ENCODE measurements at places on chromosomes 13 and 19.

DNA sequence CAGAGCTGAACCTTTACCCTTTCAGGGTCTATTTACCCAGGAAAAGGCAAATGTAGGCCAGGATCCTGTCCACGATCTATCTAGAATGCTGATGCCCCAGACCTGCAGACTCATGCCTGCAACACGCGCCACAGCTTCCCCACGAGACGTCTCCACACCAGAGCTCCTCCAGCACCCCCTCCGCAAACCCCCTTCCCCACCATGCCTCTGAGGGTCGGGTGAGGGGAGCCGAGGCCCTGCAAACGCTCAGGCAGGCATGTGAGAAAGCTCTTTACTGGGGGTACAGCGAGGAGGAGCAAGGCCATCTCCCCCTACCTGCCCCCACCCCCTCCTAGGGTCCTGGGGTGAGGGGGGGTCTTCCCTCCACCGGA lies 8.9 kb downstream of the DYRK1B start:
- no peak for DNase-seq

DNA sequence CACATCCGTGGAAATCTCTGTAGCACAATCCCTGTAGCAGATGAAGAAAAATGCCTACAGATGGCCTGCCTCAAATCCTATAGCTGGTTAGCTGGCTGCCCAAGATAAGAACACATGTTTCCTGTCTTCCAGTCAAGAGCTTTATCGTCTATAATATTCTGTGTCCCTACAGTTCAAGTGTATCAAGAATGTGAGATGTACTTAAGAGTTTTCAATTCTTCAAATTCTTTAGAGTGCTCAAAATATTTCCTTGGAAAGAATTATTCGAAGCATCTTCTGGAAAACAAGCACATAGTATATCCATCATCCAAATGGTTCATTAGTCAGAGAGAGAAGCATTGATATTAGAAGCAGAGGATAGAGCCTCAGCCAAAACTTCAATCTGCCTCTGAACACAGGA lies 239.8 kb downstream of the COG6 start:
- no peak for DNase-seq

DNA sequence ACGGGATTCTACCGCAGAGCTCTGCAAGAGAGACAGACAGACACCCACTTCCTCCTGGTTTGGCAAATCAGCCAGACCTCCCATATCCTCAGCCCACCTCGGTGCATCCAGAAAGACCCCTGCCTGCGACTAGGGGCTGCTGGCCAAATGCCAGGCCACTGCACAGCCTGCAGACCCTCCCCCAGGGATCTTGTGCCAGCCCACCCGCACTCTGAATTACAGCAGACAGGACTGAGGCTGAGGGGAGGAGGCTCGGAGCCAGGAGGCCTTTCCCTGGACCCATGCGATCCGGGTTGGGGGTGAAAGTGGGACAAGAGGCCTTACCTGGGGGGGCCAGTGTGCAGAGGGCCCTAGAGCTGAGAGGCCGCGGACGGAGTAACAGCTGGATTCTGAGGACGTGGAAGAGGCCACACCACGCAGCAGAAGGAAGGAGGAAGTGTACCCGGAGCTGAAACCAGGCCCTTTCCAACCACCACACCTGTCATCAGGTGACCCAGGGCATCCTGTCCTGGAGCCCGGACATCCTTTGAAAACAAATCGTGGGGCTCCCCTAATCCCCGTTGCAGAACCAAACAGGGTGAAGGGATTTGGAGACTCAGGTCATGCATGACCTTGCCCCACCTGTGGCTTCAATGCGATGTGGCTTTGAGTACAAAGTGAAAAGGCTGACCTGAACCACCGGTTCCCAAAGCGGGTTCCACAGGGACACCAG lies 993 bp downstream of the FUT6 start:
- DNase-seq, result no peak

- DNase-seq, result no peak
Observed at GRCh38 chr19:51093101-51093500, 10.4 kb upstream of the KLK14 start.

DNA sequence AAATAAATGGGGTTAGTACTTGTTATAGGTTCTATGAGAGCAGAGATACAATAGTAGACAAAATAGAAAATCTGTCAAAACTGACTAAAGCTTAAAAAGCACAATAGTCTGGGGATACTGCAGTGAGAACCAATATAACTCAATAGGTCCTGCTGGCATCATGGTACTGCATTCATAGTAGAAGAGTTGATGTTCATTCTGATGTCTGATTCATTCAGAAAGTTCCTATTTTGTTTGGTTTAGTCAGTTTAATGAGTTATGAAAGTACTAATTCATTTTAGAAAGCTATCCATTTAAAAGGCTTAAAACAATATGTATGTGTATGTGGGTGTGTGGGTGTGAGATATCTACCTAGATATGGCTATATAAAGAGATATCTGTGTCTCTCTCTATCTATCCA lies 152.8 kb downstream of the LHFPL6 start:
- DNase-seq, result no peak

DNA sequence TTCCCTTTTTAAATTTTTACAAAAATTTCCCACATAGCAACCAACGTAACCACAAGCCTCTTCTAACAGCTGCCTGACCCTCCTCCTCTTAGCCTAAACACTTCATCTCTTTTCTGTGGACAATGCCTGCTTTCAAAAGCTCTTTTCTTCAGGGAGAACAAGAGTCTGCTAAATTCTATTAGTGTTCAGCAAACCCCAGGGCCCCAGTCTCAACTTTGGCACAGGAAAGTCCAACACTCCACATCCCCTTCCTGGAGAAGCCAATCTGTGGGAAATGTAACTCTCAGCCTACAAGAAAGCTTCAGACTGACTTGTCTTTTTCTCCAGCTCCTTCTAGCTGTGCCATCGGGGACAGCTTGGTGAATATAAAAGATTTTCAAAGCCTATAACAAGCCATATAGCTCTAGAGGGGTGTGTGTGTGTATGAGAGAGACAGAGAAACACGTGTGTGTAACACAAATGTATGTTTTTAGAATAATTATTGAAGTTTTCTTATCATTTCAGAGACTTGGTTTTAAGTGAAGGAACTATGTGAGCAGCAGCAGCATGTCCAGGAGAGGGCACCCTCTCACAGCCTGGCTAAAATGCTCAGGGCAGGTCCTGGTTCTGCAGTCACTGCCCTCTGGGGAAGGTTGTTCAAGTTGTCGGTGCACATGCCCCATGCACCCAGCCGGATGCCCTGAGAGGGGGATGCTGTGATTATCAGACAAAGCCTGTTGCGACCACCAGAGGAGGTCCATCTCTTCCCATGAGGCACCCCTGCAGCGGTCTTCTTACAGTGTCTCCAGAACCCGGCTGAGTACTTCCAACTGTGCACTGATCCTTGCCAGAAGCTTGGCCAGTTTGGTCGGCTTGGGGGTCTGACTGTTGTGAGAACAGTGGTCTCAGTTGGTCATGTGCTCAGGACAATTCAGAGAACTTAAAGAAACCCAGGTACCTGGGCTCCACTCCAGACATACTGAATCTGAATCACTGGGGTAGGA lies 34.4 kb downstream of the CCDC70 start:
- no peak for DNase-seq

Measured in anterior cingulate cortex (tissue), 58 donors.